ENCODE measurements at places on chromosomes 6 and 20.

- no peaks in the 10 kb centered on the region for H3K4me1 ChIP-seq
- H3K36me3 ChIP-seq: no peaks in the 10 kb centered on the region
- no peak overlapping the region for H3K27ac ChIP-seq
- H3K27me3 ChIP-seq: no peaks in the 10 kb centered on the region
Observed at GRCh38 chr6:72324591-72324990, 297.3 kb upstream of the KCNQ5 start.

- no peak overlapping the region for H3K4me3 ChIP-seq
- H3K27me3 ChIP-seq: no peaks in the 10 kb centered on the region
- DNase-seq: no peak
- peaks cover 4% of the 10 kb centered on the region for H3K4me1 ChIP-seq
Observed at GRCh38 chr6:43283514-43283901, 14.6 kb upstream of the SLC22A7 start.

DNA sequence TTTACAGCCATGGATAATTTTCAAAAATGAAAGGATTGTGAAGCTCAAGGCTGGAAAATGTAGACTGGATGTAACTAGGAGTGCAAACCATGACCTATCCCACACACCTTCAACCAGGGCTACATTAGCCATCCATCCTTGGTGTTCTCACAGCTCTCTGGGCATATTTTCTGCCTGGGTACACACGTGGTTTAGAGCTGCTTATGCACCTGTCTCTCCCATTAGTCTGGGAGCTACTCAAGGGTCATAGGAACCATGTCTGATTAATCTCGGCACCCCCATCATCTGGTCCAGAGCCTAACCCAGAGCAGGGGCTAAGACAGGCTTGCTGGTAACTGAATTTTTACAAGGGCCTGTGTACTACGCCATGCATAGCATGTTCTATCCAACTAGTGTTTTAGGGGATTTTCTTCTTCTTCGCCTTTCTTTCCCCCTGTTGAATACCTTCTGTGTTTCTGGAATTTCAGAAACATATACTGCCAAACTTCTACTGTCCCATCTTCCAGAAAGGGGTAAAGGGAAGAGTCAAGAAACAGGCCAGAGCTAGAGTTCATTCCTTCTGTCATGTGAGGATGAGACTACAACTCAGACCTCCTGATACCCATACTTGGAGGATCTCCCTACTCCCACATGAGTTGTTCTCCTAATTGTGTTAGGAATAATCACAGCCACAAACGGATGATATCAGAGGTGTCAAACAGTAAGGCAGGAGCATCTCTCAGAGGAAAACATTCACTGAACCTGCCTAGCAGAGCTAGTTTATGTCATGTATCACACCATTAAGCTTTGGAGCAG lies 25.4 kb upstream of the FAM83C start:
- no peak for DNase-seq
- no peak overlapping the region for H3K27ac ChIP-seq
- H3K4me3 ChIP-seq: no peak overlapping the region
- no peaks in the 10 kb centered on the region for H3K36me3 ChIP-seq
- H3K27me3 ChIP-seq: no peaks in the 10 kb centered on the region

DNA sequence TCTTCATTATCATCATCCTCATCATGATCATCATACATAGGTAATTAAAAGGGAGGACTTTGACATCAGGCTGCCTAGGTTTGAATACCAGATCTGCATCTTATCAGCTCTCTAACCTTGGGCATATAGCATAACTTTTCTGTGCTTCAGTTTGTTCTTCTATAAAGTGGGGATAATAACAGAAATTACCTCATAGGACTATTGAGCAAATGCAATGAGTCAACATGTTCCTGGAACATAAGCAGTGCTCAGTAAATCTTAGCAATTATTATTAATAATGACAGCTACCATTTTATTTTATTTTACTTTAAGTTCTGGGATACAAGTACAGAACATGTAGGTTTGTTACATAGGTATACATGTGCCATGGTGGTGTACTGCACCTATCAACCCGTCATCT lies 7.2 kb downstream of the C20orf202 start:
- no peak for DNase-seq
- no peak overlapping the region for H3K27ac ChIP-seq
- no peaks in the 10 kb centered on the region for H3K27me3 ChIP-seq
- 0 out of 2 replicates have a peak, but pooled peaks cover 2% of the 10 kb centered on the region for H3K4me1 ChIP-seq
- H3K36me3 ChIP-seq: no peaks in the 10 kb centered on the region
- H3K4me3 ChIP-seq: no peak overlapping the region

- no peak overlapping the region for H3K4me3 ChIP-seq
- H3K27me3 ChIP-seq: no peaks in the 10 kb centered on the region
- no peaks in the 10 kb centered on the region for H3K36me3 ChIP-seq
- no peak for DNase-seq
Observed at GRCh38 chr6:56329271-56330050, 82.1 kb upstream of the COL21A1 start.
